Activated T-cell treated with anti-CD3 and anti-CD28 coated beads for 24 hours (primary cell): ENCODE measurements at places on chromosomes 12 and 14.

DNA sequence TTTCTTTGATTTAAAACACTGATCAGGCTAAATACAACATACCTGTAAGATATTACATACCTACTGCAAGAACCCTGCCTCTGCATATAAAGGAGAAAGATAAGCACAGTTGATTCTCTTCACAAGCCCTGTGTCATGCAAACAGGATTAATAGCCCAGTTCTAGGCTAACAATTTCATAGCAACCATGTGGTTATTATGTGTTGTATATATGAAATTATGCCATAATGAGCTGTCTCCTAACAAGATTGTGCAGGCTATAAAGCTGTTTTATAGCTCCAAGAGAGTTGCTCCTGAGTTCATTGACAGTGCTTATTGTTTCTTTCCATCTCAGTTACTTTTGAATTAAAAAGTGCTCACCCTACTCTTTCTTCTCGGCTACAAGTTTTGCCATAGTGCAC lies 609.3 kb downstream of the DIO2 start:
- no peak for DNase-seq

DNA sequence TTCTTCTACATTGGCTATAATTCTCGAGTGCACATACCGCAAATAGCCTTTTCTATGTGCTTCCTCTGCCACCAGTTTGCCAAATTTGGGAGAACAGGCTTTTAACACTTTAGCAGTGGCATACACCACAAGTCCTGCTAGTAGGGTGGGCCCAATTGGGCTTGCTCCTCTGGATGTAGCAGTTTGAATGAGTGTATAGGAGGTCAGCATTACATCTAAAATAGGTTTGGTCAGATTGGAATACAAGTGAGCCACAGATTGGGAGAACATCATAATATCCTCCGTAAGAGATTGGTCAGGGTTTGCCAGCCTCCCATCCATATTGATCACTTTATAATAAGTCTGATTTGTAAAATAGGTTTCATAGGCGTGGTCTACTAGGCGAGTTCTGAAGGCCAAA lies 902 bp downstream of the ABCD2 start:
- DNase-seq = no peak

- no peak for DNase-seq
Observed at GRCh38 chr12:84922693-84923092, 10.1 kb upstream of the SLC6A15 start.

DNA sequence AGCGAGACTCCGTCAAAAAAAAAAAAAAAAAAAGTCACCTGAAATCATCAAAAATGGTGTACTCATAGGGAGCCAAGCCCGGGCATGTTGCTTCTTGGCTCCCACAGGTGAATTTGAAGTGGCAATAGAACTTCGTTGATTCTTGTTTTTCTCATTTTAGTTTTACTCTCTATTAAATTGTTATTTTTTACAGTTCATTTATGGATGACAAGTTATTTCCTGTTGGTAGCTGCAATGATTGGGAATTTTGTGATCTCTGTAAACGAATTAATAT lies 1.3 kb downstream of the TM7SF3 start:
- no peak for DNase-seq

DNA sequence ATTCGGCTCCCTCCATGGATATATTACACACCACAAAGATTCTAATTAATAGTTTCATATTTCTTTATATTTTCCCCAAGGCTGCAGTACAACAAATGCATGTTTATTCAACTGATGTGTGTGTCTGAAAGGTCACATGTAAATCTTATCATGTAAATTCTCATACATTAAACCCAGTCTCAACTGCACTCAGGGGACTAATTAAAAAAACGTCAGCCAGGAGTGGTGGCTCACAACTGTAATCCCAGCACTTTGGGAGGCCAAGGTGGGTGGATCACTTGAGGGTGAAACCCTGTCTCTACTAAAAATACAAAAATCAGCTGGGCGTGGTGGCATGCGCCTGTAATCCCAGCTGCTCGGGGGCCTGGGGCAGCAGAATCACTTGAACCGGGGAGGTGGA lies 67.8 kb downstream of the MAP3K9 start:
- no peak for DNase-seq

DNA sequence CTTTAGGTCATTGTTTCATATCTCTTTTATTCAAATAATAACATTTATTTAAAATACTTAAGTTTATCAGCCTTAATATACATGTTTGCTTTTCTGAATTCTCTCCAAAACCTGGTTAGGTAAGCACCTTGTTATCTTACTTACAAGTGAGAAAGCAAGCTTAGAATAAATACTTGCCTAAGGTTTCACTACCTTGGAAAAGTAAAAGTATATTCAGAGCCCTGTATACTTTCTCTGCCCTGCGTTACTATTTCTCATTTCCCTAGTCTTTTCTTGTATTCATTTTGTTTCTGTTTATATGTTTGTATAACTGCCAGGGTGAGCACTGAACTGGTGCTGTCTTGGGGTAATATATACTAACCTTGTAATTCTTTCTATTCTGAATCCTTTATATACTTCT lies 21.5 kb downstream of the METAP2 start:
- no peak for DNase-seq
